Stimulated activated CD8-positive, alpha-beta memory T cell treated with anti-CD3 and anti-CD28 coated beads, Interleukin-15, amount 100 ng/mL, for 4 hours (primary cell): ENCODE measurements at places on chromosomes 7 and 10.
A peak's percentile ranks its signal among the peaks of the same experiment; 100 is the strongest.

DNA sequence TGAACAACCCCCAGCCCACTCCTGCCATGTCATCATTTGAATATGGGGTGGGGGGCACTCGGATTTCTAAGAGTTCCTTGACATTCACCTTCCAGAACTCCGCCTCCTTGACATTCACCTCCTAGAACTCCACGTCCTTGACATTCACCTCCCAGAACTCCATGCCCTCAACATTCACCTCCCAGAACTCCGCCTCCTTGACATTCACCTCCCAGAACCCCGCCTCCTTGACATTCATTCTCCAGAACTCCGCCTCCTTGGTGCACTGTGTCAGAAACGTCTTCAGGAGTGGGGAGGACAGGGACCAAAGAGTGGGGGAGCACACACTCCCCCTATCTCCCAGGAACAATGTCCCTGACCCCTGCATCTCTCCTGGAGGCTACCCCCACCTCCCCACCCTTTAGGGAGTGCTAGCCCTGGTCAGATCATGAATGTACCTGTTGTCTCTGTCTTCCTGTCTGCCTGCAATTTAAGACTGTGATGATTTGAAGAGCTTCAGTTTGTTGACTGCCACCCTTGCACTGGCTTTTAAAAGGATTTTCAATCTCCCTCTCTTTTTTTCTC is 110.1 kb downstream of the NPTX2 start:
- no peak for DNase-seq

- DNase-seq, result no peak
Measured at GRCh38 chr7:87473986-87474385, 1.5 kb downstream of the ABCB4 start.

DNA sequence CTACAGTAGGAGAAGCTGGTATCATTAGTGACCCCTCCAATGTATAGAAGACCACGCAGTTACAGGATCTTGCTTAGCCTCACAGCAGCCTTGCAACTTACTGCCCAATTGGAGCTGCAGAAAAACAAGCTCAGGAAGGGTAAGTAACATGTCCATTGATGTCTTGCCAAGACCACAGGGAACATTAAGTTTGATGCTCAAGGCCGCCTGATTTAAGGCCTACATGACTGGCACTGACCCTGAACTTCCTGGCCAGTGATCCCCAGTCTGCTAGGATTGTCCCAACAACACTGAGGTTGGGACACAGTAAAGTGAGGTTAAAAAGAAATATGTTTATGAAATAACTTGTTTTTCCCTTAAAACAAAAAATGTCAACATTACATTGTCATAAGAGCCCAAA is 6.8 kb upstream of the GDF2 start:
- DNase-seq, result no peak

- no peak for DNase-seq
Measured at GRCh38 chr7:44912775-44913347, 27.5 kb upstream of the PURB start.

DNA sequence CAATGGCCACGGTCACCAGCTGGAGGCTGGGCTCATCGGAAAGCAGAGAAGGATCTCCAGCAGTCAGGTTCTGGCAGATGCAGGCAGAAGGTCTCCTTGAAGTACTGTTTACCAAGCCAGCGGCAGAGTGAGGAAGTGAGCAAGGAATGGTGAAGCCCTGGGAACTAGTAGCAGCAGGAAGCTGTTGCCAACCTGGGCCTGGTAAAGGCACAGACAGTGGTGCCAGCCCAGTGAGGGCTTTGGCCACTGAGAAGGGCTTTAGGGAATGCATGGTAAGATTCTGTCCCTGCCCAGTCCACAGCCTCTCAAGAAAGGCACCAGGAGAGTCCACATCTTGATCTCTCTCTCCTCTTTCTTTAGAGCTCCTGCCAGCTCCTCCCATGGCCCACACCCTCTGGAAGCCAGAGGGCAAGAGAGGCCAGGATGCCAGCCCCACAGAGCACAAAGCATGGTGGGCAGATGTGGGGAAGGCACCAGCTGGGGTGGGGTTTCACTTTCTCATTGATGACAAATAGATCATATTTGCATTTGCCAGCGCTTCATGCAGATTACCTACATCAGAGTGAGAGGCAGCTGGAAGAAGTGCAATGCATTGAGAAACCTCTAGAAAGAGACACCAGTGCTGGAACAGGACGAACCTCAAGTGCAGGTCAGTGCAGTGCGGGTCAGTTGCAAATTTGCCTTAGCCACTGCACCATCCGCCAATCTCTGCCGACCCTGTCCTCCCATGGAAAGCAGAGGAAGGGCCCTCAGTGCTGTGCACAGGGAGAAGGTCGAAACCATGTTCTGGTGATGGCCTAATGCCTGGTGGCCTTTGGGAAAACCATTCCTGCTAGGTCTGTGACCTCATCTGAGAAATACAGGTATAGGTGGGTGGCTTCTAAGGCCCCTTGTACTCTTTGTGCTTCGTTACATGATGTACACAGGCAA is 667.8 kb upstream of the MKI67 start:
- no peak for DNase-seq

DNA sequence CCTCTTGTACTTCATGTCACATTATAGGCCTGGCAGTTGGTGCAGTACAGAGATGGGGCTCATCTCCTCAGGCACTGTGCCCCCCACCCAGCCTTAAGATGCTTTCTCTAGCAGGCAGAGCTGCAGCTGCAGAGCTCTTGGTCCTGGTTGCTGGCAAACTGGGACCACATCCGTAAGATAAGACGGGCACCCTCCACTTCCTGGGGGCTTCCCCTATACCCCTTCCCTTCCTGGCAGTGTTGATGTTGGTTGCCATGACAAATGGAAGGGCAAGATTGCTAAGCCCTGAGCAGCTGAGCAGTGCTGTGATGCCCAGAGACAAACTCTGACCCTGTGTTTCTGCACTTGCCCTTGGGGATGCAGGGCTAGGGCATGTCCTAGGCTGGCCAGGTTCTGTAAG is 103.4 kb upstream of the ANLN start:
- DNase-seq, result peak; percentile 25

DNA sequence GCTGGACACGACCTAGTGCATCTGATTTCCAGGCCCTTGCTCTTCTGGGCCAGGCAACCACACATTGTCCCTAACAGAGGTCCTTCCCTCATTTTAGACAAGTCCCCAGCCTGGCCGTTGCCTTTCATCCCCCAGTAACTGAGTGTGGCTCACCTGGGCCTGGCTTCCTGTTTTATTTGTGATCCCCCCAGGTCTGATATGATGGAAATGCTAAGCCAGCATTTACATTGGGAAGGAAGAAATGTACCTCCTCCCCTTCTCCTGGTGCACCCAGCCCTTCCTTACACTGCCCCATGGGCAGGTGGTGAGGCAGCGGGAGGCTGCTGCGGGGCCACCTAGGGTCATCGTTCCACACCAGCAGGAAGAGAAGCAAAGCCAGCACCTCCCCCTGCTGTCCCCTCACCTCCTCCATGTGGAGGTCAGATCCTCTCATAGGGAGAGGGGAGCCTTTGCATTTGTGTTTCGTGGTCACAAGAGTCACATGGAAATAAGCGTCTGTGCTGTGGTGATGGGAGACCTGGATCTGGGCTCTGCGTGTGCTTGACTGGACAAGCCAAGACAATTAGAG is 108.8 kb downstream of the GLRX3 start:
- no peak for DNase-seq

DNA sequence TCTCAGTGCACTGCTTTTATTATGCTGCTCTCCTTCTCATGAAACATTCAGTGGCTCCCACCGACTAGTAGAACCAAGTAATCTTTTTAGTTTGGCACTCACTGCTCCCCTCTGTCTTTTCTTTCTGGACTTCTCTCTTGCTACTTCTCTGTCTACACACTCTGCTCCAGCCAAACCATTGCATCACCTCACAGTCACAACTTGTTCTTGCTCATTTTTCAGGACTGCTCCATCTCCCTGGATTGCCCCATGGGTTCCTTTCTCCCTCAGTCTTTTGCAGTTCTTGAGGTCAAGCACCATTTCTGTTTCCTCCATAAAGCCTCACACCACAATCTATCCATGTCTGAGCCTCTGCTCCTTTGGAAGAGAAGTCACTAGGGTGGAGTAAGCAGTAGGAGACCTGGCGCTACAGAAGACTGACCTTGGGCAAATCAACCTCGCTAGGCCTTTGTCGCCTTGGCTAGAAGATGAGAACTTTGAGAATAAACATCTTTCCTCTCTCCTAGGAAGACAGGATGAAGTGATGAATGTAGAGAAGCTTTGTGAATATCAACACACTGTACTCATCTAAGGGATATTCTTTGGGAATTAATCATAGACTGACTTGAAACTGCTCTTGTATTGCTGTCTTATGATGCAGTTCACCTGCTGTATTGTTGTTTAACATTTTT is 186.2 kb downstream of the LRMDA start:
- DNase-seq, result no peak

GRCh38 chr10:110498087-110498981 is 627 bp downstream of the DUSP5 start:
- DNase-seq, result peak; percentile 50

DNA sequence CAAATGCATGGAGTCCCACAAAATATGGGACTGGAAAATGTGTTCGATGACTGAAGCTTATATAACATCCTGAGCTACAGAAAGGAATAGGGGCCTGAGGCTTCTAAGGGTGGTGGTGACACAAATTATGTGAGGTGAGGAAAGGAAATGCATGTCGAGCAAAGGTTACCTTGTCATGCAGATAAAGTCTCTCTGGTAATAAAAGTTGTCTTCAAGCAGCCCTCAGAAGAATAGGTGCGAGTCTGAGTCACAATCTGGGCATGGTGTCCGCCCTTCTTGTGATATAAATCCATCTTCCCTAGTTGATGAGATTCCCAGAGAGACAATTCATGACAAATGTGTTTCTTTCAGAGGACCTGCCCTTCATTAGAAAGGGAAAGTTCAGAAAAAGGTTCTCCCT is 985.2 kb upstream of the C7orf33 start:
- no peak for DNase-seq

DNA sequence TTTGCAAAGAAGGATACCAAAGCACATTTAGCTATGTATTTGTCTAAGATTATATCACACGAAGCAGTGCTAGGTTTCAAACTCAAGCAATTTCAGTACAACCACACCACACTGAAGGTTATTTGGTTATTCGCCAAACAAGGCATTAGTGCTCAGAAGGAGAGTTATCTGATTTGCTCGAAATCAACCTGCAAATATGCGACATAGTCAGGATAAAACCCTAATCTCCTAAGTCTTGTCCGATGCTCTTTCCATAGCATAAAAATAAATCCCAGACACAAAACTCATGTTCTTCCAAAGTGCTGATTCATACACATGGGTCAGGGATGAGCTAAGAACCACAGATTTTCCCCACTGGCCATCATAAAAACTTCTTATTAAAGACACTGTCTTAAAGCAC is 1288.0 kb upstream of the SORCS1 start:
- no peak for DNase-seq

- DNase-seq, result no peak
Measured at GRCh38 chr7:101245147-101245668, 327 bp upstream of the FIS1 start.

DNA sequence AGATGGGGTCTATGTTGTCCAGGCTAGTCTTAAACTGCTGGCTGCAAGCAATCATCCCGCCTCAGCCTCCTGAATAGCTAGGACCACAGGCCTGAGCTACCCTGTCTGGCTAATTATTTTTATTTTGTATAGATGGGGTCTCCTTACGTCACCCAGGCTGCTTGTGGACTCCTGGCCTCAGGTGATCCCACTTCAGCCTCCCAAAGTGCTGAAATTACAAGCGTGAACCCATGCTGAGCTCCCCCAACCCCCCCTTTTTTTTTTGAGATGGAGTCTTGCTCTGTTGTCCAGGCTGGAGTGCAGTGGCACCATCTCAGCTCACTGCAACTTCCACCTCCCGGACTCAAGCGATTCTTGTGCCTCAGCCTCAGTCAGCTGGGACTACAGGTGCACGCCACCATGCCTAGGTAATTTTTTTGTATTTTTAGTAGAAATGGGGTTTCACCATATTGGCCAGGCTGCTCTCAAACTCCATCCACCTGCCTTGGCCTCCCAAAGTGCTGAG is 25.4 kb downstream of the FAM25A start:
- no peak for DNase-seq

DNA sequence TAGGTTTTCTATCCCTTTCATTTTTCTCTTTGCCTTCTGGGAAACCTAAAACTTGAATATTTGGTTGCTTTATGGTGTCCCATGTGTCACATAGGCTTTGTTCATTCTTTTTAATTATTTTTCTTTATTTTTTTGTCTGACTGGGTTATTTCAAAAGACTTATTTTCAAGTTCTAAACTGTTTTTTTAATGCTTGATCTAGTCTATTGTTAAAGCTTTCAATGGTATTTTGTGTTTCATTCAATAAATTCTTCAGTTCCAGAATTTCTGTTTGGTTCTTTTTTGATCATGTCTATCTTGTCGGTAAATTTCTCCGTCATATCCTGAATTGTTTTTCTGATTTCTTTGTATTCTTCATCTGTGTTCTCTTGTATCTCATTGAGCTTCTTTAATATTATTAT is 86.8 kb downstream of the NPS start:
- DNase-seq, result no peak

DNA sequence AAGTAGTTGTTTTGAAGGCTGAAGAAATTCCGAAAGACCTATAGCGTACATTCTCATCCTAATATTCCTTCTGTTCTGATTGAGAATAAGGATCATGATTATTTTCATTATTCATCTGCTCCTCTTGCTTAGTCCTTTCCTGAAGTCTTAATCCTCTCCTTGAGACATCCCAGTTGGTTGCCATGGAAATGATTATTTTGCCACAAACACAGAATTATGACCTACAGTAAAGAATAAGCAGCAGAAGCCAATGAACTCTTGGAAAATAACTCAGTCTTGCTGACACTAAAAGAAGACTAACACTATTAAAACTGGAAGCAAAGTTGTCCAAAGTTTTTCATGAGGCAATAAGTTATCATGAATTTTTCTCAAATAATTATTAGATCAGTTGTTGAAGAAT is 47.8 kb upstream of the JAZF1 start:
- no peak for DNase-seq

DNA sequence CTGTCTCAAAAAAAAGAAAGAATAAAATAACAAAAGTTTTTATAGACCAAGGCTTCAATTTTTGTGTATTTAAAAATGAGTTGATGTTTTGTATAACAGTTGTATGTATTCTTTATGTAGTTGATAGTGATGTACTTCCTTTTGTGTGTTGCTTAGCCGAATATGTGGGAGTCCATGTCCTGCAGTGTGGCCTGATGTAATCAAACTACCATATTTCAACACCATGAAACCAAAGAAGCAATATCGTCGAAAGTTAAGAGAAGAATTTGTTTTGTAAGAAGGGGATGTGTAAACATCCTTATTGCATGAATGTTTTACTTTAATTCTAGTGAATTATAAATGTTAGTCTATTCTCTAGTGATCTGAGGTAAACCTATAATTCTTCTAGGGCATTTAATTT is 56.6 kb downstream of the MPLKIP start:
- no peak for DNase-seq

DNA sequence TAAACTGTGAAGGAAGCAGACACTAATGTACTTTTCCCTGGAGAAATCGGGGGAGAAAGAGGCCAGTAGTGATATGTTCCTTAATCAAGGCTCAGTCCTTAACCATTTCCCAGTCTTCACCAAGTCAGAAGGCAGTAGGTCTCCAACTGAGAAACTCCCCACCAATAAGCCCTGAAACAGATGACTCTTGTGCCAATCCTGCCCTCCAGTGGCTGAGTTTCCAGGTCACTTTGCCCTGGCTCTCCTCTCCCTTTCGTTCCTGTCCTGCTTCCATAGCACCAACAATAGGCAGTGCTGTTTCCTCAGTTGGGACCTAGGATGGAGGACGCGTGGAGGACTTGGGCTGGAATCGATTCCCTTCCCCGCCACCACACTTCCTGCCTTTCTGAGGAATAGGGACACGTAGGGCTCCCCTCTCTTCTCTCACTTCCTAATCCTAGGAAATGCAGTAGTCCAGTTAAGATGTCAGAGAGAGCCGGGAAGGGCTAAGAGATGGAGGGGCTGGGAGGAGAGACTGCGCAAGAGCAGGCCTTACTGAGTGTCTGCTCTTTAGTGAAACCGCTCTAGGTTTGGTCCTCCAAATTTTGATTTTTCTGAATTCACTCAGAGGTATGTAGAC is 23.4 kb downstream of the ATOH7 start:
- no peak for DNase-seq
